GDM1 (cell line): ENCODE measurements at places on chromosomes 16 and 17.

DNA sequence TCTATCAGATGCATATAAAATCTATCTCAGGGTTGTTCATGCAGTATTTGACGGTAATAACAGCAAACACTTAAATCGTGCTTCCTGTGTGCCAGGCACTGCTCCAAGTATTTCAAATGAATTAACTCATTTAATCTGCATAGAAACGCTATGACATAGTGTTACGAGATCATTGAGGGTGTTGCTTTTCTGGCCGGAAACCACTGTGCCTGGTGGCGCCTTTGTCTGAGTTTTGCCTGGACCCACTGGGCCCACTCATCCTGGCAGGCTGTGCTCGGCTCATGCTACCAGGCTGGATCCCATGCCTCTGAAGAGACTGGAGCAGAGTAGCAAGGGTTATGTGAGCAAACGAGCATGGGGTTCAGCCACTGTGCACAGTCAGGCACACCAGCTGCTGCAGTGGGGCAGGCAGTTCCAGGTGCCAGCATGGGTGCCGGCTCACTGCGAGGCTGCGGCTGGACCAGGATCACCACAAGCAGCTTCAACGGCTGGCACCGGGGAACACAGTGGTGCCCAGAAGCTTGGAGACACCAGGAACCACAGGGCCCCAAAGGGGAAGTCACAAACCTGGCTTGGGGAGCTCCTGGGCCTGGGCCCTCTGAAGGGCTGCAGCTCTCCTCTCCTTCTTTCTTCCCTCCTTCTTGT, 45.9 kb upstream of the CLEC19A start:
- DNase-seq, result no peak

- DNase-seq, result no peak
Observed at GRCh38 chr17:10744501-10745000, 14.7 kb upstream of the TMEM220 start.

GRCh38 chr16:66427036-66427860, at the start of gene BEAN1:
Gene BEAN1 (plus strand): TSS chr16:66427295. CDS start chr16:66437677, 10,382 bp downstream.
- DNase-seq, result no peak

DNA sequence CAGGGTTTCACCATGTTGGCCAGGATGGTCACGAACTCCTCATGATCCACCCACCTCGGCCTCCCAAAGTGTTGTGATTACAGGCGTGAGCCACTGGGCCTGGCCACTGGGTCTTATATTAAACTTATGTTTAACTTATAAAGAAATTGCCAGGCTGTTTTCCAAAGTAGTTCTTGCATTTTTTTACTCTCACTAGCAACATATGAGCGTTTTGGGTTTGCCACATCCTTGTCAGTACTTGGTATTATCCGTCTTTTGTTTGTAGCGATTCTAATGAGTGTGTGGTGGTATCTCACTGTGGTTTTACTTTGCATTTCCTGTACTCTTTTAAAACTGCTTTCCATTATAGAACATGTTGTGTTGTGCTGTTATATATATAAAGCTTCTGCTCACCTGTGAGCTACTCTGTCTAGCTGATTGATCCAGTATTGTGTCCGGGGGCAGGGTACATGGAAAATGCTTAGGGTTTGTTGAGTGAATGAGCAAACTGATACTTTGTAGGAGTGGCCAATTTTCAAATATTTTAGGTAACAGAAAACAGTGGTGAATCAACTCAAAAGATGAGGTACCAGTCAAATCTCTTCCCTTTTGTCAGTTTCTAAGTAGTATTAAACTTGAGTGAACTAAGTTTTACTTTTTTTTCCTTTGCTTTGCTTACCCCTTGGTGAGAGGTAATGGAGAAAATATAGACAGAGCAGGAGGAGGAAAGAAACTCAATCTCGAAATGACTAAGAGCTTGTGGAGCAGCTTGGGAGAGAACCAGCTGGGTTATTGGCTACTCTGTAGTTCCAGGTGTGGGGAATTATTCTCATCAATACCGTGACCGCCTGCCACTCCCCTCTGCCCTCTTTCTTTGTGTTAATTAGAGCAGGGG, 75.8 kb downstream of the PITPNC1 start:
- no peak for DNase-seq

GRCh38 chr16:73545755-73546154, 497.8 kb upstream of the ZFHX3 start:
- DNase-seq, result no peak

DNA sequence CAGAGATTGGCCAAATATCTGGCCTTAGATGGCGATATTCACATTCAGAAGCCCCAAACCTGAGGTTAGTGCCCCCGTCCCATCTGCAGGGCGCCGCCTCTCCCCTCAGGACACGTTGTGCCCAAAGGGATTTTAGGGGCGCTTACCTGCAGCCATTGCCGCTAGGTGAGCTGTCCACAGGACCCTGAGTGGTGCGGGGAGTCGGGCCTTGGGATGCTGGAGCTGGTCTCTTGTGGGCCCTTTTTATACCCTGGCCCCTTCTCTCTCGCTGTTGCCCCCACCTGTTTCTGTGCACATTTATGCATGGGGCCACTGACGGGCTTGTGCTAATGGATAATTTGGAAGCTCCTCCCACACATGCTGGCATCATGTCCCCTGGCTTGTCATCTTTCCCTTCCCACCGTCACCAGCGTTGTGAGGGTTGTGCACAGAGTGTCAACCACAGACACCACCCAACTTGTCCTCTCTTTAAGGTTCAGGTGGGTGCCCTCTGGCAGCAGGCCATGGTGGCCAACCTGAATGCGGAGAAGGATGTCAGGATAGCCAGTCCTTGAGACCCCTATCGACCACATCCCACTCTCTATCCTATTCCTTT, at the start of gene CSHL1:
CSHL1 (minus strand) TSS at position 218 of the 595 bp plus-strand sequence; CDS start at position 156, 62 bp downstream.
- no peak for DNase-seq

DNA sequence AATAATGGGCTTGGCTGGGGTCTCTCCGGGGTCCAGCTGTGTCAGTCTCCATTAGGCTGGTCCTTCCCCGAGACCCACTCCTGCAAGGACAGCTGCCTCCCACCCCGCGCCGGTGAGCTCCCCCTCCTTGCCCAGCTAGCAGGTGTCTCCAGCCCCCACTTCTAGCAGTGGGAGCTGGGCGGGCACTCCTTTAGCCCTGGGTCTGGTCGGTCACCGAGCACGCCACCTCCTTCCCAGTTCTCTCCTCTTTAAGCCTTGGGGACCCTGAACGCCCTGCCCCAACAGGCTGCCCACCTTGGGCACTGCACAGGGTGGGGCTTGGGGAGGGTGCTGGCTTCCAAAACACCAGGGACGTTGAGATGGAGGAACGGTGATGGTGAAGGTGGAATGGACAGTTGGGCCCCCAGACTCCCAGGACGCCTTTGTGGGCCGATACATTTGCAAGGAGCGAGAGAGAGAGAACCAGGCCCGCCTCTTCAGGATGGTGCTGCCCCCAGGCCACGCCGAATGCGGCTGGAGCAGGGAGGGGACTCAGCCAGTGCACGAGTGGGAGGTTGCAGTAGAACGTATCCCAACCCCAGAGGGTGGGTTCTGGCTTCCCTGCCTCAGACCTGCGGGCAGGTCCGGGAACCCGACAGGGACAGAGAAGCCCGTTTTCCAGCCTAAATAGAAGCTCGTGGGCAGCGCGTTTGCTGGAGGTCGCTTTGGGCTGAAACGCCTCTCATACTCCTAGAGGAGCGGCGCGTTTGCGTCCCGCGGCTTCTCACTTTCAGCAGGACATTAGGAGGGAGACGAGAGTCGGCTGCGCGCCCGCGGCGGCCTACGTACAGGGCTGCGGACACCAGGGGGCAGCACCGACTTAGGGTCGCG, 10.7 kb downstream of the TBX2 start:
- DNase-seq, result no peak

DNA sequence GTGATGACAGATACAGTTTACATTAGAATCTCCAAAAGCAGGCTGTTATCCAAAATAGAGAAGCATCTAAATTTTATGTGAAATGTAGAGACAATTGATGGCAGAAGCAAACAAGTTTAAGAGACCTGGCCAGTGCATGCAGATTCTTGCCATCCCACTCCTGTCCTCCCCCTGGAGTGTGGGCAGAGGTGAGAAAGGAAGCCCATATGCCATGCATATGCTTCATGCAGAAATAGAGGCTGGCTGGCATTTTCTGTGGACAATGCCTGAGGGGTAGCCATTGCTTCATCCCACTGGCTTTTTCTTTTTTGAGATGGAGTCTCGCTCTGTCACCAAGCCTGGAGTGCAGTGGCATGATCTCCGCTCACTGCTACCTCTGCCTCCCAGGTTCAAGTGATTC, 382.1 kb downstream of the RBFOX1 start:
- no peak for DNase-seq

DNA sequence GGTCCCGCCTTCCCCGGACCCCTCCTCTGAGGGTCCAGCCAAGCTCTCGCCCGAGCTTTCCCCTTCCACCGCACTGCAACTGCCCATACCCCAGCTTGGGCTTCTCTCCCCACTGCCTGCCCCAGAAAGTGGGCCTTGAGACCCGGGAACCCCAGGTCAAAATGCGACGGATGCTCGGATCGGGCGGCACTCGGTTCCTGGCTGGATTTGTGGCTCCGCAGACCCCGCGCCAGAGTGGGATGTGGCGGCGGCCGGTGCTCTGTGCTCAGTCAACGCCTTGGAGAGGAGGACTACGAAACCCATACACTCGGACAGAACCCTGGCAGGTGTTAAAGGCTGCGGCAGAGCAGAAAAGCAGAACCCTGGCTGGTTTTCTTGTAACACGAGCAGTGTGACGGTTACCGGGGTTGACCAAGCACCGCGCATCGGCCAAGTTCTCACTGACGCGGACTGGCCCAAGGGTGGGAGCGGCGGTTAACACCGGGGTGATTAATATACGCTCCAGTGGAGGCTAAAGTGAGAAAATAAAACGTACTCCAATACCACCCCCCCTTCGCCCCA, 885 bp upstream of the SLFN13 start:
- DNase-seq, result no peak

DNA sequence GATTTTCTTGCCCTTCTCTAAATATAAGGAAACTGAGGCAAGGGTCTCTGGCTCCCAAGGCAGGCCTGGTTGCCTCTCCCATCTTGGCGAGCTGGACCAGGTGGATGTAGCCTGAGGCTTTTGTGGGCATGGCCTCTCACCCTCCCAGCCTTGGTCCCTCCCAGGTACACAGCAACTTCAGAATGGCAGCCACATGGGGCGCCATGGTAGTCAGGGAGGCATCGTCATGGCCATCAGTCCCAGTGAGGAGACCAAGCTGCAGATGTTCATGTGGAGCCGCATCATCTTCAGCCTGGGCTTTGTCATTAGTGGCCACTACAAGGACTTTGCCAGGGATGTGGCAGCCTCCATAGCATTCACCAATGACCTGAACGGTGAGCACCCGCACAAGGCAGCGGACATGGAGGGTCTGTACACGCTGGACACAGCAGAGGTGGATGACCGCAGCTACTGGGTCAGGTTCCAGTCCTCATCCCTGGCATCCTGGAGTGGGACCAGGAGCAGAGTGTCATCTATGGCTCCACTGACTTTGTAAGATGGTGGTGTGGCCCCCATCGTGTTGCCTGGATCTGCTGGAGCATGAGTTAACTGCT, 165.8 kb upstream of the ZNF267 start:
- DNase-seq, result no peak

- DNase-seq, result no peak
Observed at GRCh38 chr16:58842746-58843145, 108.6 kb upstream of the GOT2 start.

- peak; percentile 20 for DNase-seq
Observed at GRCh38 chr17:77494664-77495435, 354.1 kb downstream of the SEC14L1 start.

- DNase-seq, result no peak
Observed at GRCh38 chr17:68954146-68954896, 871 bp downstream of the ABCA8 start.

DNA sequence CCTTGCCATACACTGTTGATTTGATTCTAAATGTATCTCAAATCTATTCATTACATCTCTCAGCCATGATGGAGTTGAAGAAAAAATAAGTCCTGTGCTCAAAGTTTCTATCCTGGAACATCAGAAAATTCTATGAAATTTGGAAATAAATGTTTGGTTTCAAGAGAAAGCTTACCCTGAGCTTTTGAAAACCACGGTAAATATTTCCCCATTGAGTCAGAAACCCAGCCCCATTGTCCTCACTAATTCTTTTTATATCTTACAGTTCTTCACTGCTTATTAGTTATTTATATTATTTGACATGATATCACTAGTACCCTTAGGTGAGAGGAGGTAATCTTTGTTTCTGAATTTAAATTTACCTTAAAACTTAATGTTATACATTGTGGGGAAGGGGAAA, 128.5 kb downstream of the MRTFB start:
- no peak for DNase-seq

- no peak for DNase-seq
Observed at GRCh38 chr17:13484020-13484419, 117.7 kb downstream of the HS3ST3A1 start.

DNA sequence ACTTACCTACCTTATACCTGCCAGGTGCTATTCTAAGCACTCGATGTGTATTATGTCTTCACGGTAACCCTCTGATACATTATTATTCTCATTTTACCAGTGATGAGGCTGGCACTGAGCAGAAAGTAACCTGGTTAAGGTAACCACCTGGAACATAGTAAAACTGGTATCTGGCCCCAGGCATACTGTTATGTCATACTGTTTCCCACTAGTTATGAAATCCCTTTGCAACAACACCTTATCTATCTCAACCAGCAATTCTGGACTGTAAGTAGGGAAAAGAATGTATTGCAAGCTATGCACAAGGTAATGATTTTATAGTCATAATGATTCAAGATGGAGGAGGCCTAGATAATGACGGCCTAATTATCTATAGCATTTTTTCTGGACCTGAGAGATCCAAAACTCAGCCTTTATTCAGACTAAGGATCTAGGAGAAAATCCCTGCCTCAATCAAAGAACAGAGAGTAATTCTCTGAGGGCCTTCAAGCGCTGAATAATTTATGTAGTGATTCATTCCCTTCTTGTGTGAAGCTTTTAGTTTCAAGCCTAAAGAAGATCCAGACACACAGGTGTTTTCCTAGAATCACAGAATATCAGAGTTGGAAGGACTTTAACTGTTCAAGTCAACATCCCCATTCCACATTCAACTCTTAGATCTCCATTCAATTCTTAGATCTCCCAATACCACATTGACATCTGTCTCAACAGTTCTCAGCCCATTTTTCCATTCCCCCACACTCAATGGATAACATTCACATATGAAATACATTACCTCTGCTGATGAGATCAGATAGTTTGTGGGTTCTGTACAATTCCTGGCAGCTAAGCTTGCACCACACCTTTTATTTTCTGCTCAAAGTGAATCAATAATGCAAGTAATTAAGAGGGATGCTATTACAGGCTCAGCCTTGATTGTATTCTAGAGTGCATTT, 14.9 kb upstream of the MMD start:
- DNase-seq, result no peak

DNA sequence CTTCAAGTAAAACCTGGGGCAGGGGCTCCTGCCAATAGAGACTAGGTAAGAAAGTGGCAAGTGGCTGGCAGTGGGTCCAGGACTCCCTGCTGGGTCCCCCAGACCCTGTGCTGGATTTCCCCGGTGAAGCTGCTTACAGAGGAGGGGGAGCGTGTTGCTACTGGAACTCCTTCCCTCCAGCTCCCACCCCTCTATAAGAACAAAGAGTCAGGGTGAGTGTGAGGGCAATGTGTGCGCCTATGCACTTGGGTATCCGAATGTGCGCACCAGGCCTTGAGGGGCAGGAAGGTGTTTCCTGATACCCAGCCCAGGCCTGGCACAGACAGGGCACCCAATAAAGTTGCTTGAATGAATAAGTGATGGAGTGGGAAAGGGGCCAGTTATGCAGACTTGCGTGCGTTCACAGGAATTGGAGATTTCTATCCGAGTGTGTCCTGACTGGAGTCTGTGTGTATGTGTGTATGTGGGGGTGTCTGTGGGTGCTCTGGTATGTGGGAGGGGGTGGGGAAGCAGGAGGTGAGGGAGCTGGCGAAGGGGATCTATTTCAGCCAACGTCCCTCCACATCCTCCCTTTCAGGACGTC, 11.7 kb downstream of the NEUROD2 start:
- no peak for DNase-seq

- DNase-seq, result no peak
Observed at GRCh38 chr16:75413951-75414350, 19.4 kb downstream of the CFDP1 start.
